Dermis lymphatic vessel endothelial cell (primary cell): ENCODE measurements at places on chromosomes 5 and 9. TPM values are rescaled to one million over a fixed set of nuclear protein-coding genes. Genes with fewer than 3 reads are reported as not detected.

GLRA1 gene
- total RNA-seq = not detected in 2 replicates

B4GALT1 gene
- 14.9 and 15.8 TPM in 2 replicates for total RNA-seq

GTF3C5 gene
- 35.9 and 36.1 TPM in 2 replicates for total RNA-seq

REEP2 gene
- total RNA-seq = 0.65 and 1.0 TPM in 2 replicates

PCDHA7 gene
- total RNA-seq = 0.17 and 0.33 TPM in 2 replicates

ECSCR gene
- 372 and 475 TPM in 2 replicates for total RNA-seq

TAF11L5 gene
- not detected in 2 replicates for total RNA-seq
